ENCODE measurements at places on chromosomes 6 and 20.

DNA sequence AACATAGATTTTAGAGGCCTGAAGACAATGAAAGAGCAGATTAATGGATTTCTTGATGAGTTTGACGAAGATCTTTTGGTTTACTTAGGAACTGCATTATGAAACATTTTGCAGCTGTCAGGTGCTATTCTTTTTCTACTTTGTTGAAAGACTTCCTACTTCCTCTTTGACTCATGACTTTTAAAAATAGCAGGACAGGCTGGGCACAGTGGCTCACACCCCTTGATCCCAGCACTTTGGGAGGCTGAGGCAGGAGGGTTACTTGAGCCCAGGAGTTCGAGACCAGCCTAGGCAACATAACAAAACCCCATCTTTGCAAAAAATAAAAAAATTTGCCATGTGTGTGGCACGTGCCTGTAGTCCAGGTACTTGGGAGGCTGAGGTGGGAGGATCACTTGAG lies 52.0 kb downstream of the ITCH start:
- DNase-seq, result no peak

DNA sequence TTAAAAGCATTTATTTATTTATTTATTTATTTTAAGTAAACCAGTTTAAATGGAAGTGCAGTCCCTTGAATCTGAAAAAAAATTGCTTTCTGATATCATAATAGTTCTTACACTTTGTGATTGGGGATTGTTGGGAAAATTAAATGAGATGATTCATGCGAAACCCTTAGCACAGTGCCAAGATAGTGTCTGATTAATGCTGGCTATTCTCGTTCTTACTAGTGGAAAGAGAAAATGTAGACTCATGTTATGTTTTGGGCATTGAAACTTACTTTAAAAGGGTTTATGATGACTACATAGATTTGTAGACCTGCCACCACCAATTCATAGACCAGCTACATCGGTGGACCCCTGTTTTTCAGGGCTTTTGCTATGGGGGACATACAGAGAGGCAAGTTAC lies 229.2 kb upstream of the ZFP64 start:
- no peak for DNase-seq

GRCh38 chr6:112680091-112680490 lies 333.0 kb downstream of the RFPL4B start:
- no peak for DNase-seq

DNA sequence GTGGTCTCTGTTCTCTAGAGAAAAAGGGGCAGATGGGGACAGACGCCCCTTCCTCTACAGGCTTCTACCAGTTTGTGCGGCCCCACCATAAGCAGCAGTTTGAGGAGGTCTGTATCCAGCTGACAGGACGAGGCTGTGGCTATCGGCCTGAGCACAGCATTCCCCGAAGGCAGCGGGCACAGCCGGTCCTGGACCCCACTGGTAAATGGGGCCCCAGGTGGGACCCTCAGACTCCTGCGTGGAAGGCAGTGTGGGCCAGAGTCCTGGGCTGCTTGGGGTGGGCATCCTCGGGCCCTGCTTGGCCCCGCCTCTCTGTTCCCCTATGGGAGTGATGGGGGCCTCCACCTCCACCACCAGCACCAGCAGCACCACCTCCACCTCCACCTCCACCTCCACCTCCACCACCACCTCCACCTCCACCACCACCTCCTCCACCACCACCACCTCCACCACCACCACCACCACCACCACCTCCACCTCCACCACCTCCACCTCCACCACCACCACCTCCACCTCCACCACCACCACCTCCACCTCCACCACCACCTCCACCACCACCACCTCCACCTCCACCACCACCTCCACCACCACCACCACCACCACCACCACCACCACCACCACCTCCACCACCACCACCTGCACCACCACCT lies 3.2 kb upstream of the TNFRSF6B start:
- DNase-seq, result no peak

DNA sequence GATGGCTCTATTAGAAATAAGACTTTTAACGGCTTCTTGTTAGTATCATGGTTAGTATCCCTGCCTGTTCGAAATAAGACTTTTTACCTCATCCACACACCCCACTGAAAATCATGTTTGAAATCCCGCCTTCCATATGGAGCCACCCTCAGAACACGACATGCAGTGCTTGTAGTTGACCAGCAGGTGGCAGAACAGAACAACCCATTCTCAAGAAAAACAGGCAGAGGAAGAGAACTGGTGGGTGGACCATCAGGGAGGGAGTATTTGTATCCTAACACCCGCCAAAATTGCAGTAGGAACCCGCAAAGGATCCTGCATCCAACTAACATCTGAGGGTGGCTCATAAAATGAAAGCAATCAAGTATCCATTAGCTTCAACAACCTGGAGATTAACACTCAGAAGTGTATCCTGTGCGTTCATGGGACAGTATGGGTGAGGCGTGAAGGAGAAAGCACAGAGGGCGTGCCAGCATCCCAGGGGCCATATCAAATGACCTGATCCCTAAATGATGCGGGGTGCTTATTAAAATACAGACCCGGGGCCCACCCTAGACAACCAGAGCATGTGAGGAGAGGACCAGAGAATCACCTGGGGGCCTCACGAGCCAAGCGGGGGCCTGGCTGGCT lies 89.6 kb upstream of the NHSL1 start:
- DNase-seq, result no peak

- DNase-seq, result no peak
Measured at GRCh38 chr6:25671652-25672051, 19.6 kb downstream of the SCGN start.

DNA sequence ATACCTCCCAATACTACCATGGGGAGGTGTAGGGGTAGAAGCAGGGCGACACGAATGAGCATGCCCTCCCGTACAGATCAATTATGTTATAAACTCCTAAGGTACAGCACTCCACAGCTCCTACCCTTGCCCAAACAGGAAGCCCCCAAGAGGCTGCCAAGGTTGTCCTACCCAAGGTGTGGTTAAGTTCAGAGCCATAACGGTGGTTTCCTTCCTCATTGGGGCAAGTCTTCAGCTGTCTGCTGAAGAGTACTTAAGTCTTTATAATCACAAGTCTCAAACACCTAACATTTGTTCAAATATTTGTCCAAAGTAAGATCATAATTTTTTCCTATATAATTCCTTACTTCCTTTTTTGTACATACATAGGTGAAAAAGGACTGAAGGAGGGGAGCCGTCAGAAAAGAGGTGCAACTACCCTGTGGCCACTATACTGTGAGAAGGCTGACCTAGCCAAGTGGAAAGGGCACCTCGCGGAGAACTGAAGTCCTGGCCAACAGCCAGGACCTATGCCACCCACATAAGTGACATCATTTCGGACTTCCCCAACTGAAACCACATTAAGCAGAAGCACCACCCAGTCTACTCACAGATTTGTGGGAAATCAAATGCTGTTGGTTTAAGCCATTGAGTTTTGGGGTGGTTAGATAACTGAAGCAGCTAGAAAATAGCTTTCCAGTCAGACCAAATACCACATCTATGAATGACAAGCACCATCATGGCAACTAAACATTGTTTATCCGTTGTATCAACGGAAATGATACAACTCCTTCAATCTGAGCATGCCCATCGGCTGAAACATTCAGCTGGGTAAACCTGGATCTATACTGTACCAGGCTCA lies 2.9 kb upstream of the RAB22A start:
- DNase-seq, result no peak

- DNase-seq, result no peak
Measured at GRCh38 chr6:48404927-48405326, 293.9 kb upstream of the PTCHD4 start.

- DNase-seq, result no peak
Measured at GRCh38 chr6:147503587-147503986, 4.9 kb upstream of the SAMD5 start.

DNA sequence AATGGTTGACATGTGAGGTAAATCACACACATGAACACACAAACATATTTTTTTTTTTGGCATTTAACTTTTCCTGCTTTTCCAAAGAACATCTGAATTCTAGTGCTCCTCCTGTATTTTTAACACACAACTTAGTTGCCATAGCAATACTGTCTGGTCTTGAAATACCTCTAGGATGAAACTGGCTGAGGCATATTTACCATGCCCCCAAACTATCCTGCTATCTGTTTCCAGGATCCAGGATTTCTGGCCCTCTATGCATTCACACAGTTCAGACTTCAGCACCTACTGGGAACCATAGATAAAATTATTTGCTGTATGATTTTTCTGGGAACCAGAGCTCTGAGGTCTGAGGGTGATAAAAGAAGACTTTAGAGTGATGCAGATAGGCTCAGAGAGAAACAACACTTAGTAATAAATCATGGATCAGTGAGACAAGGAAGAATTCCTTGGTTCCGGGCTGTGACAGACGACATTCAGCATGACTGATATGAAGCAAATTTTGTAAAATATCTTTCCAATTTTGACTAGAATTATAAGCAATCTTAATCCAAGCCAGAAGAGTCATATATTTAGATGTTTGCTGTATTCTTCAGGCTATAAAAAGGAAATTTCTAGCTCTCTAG lies 359.7 kb downstream of the BTBD9 start:
- DNase-seq, result no peak

DNA sequence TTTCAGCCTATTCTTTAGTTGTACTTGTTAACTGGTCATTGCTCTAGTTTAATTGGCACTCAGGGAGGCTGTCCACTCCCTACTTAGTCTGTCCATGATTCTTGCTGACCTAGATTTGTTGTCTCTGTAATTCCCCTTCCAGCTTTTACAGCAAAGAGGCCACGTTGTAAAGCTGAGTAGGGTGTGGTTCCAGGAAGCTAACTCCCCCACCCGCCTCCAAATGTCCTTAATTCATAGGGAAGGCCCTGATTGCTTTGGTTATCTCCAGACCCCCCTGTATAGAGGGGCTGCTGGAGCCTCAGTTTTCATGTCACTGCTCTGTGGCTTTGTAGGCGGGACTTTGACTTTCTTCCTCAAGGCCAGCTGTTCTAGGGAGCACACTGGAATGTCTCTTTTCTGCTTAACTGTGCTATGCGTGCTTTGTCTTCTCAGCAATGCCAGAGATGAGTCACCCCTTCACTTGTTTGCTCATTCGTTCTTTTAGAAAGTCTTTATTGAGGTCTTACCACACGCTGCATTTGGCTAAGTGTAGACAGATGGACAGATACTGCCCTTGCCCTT lies 175.1 kb upstream of the JAG1 start:
- no peak for DNase-seq

- DNase-seq, result no peak
Measured at GRCh38 chr20:49729780-49730179, 16.1 kb upstream of the B4GALT5 start.

DNA sequence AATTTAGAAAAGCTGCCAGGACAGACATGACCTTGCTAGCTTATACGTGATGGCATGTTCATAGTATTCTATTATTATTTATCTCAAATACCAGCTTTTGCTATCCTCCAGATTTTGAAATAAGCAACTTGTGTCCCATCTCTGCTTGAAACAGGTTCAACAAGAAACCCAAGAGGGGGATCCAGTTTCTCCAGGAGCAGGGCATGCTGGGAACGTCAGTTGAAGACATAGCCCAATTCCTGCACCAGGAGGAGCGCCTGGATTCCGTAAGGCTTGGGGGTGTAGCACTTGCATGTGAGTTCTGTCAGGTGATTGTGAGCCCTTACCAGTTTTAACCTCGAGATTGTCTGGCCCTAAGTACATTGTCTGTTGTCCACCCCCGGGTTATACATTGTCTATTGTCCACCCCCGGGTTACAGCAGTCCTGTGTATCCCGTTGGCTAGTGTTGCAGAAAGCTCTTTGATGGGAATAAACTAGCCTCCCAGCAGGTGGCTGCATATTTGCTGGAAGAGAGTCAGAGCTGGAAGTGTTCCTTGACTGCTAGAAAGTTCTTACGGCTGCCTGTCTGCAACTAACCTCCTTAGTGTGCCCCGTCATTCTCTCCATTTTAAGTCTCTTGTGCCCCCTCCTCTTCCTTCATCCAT lies 61.4 kb upstream of the CSE1L start:
- DNase-seq, result no peak

DNA sequence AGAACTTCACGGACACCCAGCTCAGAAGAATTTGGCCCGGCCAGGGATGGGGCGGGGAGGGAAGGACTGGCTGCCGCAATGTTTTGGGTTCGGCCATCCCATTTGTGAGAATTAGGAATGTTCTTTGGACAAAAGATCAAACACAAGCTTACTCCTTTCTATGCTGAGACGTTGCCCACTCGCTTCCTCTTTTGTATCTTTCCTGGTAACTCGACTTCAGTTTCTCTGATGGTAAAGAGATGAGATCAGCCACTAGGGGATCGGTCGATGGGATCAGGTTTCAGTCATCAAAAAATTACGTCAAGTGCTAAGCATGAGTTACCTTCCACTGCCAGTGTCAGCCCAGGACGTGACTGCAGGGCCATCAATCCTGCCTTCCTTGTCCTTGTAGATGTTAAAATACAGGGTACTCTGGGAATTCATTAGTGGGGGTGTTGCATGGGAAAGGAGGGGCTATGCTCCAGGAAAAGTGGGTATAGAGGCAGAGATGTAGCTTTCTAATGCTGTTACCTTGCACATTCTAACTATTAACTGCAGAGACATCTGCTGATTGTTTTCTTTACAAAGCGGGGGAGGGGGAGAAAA lies 190.2 kb downstream of the TSHZ2 start:
- DNase-seq, result no peak

DNA sequence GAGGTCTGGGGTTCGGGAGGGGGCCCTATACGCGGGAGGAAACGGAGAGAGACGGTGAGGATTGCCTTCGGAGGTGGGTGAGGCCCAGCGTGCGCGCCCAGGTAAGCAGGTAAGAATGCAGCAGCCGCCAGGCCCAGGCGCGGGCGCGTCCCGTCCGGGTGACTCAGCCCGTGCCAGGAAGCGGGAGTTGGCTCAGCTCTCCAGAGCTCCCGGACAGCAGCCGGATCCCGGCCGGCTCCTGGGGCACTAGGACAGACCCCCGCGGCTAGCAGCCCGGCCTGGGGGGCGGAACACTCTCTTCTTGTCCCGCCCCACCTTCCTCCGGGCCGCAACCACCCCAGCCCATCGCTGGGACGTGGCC lies 1.5 kb upstream of the MDFI start:
- no peak for DNase-seq

DNA sequence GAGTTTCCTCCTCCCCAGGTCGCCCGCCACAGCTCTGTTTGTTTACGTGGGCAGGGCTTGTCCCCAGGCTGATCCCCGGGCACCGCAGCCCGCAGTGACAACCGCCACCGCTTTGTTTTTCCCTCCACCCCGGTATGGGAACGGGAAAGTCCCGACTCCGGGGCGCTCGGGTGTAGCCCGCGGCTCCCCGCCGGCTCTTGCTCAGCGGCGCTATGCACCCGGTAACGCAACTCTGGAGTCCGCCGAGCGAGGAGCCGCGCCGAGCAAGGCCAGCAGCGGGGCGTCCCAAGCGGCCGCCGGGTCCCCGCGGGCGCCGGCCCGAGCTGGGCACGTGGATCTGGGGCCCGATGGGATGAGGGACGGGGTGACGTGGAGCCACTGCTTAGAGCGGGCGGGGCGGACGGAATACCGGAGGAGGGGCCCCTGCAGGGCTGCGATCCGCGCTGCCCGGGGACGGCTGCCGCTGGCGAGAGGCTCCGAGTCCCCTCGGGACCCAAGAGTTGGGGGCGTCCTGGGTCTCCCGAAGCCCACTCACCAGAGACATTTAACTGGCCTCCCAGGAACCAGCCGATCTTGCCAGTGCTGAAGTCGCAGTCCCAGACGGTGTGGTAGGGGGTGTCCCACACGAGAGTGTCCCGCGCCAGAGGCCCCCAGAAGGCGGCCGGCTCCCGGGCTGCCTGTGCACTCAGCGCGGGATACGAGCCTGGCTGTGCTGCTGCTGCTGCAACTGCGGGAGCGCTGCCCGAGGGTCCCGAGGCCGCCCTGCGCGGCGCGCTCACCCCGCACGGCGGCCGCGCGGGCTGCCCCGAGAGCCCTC lies 497 bp downstream of the ACSS1 start:
- no peak for DNase-seq
